ENCODE measurements at places on chromosomes 6 and 20.

DNA sequence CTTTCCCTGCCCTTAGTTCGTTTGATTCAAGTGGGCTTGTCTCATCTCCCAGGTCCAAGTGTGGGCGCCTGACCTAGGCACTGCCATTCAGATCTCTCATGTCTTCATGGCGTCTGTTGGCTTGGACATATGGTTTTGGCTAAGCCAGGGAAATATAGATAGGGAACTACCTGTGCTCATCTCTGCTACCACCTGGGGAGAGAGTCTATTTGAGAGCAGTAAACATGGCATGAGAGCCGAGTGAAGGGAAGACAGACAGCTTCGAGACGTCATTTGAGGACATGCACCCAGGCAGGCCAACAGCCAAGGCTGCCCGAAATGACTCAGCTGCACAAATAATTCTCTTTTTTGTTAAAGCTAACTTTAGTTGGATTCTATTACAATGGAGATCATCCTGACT, 370.7 kb upstream of the AGPAT4 start:
- no peak for DNase-seq

DNA sequence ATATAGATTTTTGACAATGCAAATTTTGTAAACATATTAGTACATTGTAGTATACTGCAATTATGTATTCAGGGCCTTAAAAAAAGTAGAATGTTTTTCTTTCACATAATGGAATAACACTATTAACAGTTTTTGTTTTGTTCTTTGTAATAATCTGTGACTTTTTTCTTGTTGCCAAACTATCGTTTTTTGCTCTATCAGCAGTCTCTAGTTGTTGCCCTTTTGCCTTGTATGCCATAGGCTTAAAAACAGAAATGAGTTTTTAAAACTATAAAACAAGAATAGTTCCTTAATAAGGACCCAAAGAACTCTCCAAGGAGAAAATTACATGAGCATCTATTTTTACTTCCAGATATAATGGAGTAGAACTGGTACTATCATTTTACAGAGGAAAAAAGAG, 29.5 kb downstream of the REPS1 start:
- DNase-seq = no peak

- no peak for DNase-seq
Measured at GRCh38 chr6:146697921-146698320, 99.1 kb downstream of the ADGB start.

GRCh38 chr6:1124885-1125284, 187.0 kb upstream of the FOXQ1 start:
- DNase-seq = no peak

- no peak for DNase-seq
Measured at GRCh38 chr6:1297746-1298145, 14.2 kb upstream of the FOXQ1 start.

GRCh38 chr6:31175971-31176370, 5.5 kb upstream of the POU5F1 start:
- DNase-seq = no peak

GRCh38 chr20:11352041-11352440, 565.7 kb upstream of the BTBD3 start:
- no peak for DNase-seq

DNA sequence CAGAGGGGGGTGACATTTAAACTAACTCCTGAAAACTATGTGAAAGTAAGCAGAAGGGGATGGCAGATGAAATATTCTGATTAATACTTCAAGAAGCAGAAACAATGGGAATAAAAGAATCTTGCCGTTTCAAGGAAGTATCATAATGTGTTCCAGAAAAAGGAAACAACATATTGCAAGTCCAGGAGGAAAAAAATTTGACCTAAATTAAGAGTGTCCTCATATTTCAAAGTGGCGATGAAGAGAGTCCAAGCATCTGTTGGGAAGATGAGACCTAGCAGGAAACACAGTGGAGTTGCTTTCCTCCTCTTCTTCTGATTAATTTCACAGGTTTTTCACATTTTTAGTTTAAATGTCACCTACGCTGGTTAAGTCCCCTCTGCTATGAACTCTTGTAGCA, 45.6 kb upstream of the TNFAIP3 start:
- DNase-seq = no peak

DNA sequence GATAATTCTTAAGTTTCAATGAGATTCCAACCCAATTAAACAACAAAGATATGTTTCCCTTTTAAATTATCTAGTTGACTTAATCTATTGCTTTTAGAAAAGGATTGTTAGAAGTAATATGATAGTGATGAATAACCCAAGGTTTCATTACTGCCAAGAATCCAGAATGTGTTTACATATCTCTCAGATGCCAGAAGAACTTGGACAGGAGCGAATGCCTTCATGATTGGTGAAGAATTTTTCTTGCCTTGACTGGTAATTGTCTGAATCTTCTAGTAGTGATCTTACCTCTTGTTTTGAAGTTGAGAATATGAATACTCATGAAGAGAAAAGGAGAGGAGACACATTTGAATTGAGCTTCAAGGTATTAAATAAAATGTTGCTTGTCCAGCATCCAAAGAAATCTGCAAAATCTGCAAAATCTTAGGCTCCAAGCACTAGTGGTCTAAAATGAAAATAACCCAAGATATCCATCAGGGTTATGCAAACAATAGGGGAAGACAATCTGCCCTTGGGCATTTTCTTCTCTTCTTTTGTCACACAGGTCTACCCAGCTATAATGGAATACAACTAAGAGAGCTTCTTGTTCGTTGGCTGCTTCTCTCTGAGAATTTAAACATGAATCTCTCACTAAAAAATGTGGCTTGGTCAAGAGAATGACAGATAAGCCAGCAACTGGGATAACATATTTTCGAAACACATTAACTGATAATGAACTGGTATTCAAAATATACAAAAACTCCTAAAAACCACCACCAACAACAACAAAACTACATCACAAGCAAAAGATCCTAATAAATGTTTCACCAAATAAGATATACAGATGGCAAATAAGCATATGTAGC, 928.9 kb downstream of the EYS start:
- no peak for DNase-seq

GRCh38 chr6:169803816-169804340, 52.5 kb downstream of the ERMARD start:
- no peak for DNase-seq

GRCh38 chr20:8562356-8562755, 430.3 kb downstream of the PLCB1 start:
- DNase-seq = no peak

- DNase-seq = no peak
Measured at GRCh38 chr6:36893976-36894932, 8.5 kb downstream of the C6orf89 start.

GRCh38 chr20:24781418-24781980, 167.6 kb upstream of the CST7 start:
- no peak for DNase-seq

DNA sequence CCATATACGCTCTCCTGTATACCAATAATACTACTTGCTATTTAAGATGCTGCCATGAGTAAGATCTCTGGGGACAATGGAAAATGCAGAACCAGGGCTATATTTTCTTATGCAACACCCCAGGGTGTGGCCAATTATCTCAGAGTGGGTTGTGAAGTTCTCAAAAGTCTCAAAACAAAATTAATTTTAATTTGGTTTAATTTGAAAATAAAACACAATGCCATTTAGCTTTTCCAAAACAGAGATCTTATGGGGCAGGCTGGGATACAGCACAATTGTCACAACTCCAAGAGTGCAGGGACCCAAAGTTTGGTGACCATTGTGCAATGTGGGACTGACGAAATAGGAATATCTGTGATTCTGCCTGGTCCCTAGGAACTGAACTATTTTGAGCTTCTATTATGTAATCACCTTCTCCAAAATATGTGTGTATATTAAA, 43.1 kb downstream of the MBOAT1 start:
- no peak for DNase-seq

DNA sequence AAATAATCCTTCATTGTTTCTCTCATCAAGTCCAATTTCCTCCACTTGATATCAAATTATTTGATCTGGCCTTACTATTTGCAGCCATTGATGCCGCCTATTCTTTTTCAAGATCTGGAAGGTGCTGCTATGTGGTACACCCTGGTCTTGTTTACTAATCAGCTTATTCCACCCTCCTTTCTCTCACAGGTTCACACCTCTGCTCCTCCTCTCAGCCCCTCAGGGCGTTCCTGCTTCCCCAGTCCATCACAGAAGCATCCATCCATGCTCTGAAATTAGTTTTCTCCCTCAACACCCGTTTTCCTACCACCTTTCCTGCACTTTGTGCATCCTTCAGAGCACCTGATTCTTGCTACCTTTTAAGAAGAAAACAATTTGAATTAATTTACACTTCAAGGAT, 183.6 kb downstream of the EPHA7 start:
- DNase-seq = no peak

DNA sequence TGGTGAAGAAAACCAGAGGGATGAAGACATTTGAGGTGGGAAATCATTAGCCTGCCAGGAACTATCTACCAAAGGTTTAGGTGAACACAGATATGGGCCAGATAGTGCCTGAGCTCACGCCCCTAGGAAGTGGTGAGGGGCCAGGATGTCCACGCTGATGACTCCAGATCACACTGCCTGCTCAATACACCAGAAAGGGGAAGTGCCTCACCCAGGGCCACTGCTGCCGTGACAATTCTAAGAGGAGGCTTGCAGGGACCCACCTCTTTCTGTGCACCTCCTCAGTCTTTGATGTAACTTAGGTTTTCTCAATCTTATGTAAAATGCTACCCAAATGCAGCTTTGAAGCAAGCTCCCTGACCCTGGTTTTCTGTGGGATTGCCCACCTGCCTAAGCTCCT, 5.4 kb upstream of the RAB44 start:
- no peak for DNase-seq

- DNase-seq = peak; percentile 21
Measured at GRCh38 chr20:1875762-1876161, 19.4 kb upstream of the SIRPA start.

GRCh38 chr6:134199848-134200606, 117.9 kb downstream of the SGK1 start:
- peak; percentile 63 for DNase-seq

GRCh38 chr20:5570452-5570851, 179.7 kb upstream of the SHLD1 start:
- DNase-seq = no peak

DNA sequence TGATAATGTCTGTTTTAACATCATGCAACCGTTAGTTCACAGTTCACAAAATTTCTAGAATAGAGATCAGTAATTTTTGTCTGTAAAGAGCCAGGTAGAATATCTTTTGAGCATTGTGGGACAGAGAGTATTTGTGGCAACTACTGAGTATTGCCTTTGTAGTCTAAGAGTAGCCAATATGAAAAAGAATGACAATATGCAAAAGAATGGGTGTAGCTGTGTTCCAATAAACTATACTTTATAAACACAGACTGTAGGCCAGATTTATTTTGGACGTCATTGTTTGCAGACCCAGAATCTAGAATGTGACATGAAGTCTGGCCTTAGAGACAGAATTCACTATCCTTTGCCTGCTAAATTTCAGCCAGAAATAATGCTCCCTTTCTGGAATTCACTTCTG, 694.1 kb upstream of the MMS22L start:
- no peak for DNase-seq

DNA sequence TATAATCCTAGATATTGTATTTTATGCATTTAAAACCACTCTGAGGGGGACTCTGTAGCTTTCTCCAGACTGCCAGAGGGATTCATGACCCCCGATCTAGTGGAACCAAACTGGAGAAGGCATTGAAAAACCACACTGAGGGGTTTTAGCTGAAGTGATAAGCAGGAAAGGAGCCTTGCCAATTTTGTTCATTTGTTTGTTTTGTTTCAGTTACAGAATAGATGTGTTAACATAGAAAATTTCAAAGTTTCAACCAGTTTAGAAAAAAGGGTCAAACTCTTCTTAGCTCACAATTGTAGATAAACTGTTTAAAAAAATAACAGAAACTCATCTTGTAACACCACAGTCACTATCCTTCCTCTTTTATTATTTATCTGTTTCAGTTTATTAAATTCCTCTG, 19.8 kb downstream of the TAB2 start:
- DNase-seq = no peak

DNA sequence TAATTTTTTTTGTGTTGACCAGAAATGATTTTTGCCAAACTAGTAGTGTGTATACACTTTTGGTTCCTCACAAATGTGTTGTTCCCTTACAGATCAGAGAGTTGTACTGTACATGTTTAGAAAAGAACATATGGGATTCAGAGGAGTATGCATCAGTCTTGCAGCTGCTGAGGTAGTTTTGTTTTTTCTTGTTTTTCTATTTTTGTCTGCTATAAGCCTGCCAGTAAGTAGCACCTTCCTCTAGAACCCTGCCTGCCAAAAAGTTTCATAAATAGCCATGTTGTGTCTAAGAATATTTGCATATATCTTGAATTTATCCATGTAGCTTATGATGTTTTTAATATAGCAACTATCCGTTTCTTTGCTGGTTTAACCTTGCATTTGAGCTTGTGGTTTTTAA, 46.4 kb downstream of the ORC3 start:
- DNase-seq = no peak

- no peak for DNase-seq
Measured at GRCh38 chr6:142827369-142827768, 117.6 kb downstream of the HIVEP2 start.

GRCh38 chr20:52752023-52752422, 220.1 kb upstream of the TSHZ2 start:
- DNase-seq = no peak

GRCh38 chr6:161200610-161201370, 73.1 kb downstream of the AGPAT4 start:
- DNase-seq = no peak

DNA sequence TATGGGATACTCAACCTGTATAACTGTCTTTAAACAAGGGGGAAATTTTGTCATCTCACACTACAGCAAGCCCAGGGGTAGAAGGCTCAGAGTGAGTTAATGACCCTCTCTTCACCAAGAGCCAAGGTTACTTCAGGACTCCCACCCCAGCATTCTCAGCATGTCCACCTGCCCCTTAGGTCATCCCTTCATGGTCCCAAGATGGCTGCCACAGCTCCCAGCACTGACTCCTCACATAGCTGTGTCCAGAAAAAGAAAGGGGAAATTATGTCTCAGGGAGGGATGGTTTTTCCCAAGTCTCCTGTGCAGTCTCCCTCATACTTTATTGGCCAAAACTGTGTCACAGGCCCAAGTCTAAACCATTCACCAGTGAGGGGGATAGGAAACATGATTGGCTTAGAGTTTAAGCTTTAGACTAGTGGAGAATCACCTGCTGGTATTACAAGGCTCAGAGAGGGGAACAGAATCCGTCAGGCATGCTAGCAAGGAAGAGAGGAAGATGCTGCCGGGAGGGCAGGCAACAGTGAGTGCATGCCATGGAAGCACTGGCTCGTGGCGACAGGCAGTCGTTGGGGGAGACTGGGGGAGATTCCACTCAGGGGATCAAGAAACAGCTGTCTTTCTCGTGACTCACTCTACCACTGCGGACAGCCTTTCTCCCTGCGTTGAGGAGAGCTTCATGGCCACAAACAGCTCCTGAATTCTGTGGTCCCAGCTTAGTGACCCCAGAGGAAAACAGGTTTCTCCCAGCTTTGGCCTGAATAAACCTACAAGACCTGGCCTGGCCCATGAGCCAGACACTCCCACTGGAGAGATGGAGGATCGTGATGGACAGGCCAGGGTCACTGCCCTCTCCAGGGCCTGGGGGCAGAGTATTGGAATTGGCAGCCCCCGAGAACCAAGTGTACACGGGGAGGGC, 37.2 kb downstream of the HM13 start:
- no peak for DNase-seq
